ENCODE measurements at places on chromosomes 4 and X.
A peak's percentile ranks its signal among the peaks of the same experiment; 100 is the strongest.

GRCh38 chr4:24923550-24923949 is 10.7 kb upstream of the CCDC149 start:
- DNase-seq = no peak

GRCh38 chrX:108235986-108236385 is 144.4 kb downstream of the ATG4A start:
- DNase-seq = no peak

DNA sequence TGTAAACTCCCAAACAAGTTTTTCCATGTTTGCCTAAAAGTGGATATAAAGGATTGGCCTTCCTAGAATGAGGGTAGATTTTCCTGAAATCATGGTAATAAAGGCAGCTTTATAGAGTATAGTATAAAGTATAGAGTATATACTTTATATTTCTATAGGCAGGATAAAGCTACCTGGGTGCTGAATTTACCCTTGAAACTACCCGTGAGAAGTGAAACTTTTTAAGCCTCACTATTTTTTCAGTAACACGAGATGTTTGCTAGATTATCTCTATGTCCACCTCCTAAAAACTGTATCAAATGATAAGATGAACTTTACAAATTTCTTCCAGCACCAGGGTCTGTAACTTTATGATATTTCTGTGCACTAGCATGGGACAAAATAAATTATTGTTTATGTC is 340.0 kb upstream of the GALNTL6 start:
- DNase-seq = no peak

GRCh38 chr4:82360298-82361177 is 13.3 kb downstream of the HNRNPD start:
- no peak for DNase-seq

DNA sequence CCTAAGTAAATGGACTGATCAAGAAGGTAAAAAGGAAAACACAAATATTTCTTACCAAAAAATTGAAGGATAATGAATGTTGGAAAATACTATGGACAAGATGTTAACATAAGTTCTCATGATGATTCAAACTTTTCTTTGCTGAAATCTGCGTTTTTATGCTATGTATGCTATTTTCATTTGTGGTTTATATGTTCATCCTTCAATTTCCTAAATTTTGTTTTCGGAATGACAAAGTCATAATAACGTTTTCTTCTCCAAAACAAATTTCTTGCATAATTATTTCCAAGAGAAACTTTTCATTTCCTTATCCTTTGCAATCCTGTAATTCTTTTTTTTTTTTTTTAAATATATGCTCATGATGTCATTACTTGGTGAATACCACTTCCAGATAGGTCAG is 7.8 kb downstream of the PF4V1 start:
- no peak for DNase-seq

GRCh38 chr4:187393531-187394344 is 601.8 kb upstream of the ZFP42 start:
- DNase-seq = no peak

DNA sequence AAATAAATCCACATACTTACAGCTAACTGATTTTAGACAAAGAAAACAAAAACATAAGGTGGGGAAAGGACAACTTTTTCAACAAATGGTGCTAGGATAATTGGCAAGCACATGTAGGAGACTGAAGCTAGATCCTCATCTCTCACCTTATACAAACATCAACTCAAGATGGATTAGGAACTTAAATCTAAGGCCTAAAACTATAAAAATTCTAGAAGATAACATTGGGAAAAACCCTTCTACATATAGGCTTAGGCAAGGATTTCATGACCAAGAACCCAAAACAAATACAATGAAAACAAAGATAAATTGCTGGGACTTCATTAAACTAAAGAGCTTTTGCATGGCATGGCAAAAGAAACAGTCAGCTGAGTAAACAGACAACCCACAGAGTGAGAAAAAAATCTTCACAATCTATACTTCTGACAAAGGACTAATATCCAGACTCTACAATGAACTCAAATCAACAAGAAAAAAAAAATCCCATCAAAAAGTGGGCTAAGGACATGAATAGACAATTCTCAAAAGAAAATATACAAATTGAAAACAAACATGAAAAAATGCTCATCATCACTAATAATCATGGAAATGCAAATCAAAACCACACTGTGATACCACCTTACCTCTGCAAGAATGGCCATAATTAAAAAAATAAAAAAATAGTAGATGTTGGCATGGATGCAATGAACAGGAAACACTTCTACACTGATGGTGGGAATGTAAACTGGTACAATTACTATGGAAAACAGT is 14.1 kb upstream of the AFP start:
- DNase-seq = no peak

DNA sequence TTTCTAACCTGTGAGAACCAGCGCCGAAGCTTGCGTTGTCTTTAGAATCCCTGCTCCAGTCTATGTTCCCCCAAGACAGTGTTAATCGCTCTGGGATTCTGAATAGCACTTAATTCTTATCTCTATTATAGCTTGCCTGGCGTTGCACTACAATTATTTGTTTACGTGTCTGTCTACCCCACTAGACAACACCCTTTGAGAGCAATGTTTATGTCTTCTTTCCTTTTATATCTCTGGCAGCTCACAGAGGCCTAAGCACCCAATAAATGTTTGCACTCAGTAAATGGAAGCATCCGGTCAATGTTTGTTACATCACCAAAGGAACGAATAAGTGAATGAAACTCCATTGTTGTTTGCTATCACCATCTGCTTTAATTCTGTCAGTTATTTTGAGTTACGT is 4.8 kb upstream of the NHS start:
- no peak for DNase-seq

DNA sequence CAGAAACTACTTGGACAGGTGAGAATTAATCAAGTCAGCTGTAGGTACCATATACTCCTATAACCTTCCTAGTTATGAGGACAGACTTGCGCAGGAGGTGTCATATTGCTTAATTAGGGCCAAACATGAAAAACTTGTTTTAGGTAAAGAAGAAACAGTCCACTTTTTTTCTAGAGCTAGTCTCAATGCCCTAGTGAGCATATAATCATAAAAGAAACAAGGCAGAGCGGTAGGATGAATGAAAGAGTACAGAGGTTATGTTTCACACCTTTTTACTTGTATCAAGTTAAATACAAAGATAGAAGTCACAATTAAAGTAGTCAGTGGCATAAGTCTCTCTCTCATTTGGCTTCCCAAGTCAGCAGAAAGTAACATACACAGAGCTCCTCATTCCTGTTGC is 88.9 kb downstream of the RPS6KA6 start:
- DNase-seq = no peak

GRCh38 chr4:159175085-159175988 is 72.5 kb downstream of the RAPGEF2 start:
- peak; percentile 68 for DNase-seq

- DNase-seq = no peak
These were observed 17.9 kb downstream of the STK26 start for GRCh38 chrX:132041015-132041414.

GRCh38 chr4:162732876-162733275 is 433.8 kb downstream of the NAF1 start:
- DNase-seq = no peak

DNA sequence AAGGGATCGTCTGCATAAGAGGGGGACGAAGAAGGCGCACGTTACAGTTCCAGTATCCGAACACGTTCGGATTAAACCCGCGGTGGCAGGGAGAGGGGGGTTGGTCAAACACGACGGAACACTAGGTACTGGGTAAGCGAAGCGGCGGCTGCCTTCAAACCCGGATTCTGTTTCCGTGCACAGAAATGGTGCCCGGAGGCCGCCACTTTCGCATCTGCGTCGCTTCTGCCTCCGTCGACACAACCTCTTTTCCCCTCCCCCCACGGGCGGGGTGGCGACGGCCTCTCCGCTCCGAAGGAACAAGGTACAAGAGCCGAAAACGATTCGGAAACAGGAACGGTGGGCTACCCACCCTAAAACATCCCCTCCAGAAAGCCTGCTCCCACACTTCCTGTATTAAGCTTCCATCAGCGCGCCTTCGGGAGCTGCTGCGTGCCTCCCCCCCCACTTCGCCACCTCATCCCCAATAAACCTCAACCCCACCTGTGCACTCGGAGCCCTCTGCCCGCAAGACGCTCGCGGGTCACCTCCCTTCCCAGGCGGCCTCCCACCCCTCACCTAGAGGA is 667 bp downstream of the G3BP2 start:
- peak; percentile 15 for DNase-seq

All from stromal cell of bone marrow (primary cell).